Naive thymus-derived CD4-positive, alpha-beta T cell (primary cell): ENCODE measurements at places on chromosomes 4 and X. TPM values are rescaled to one million over a fixed set of nuclear protein-coding genes. Genes with fewer than 3 reads are reported as not detected.

DNA sequence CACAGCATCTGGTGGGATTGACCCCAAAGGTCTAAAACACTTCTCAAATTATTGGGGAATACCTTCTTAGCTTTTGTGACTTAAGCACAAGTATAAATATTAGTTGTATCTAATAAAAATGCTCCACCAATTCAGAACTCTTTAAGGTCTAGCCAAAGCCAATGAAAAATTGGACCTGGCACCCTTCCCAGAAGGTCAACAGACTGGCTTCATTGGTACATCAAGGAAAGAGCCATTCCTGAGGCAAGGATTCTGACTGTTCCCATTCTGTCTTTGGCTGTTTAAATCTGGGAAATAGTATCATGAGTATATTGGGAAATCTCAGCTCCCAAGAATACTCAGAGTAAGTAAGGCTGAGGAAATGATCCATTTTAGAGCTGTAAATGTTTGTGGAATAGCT is 153.0 kb upstream of the TRPC5 start:
- DNase-seq, result no peak

DNA sequence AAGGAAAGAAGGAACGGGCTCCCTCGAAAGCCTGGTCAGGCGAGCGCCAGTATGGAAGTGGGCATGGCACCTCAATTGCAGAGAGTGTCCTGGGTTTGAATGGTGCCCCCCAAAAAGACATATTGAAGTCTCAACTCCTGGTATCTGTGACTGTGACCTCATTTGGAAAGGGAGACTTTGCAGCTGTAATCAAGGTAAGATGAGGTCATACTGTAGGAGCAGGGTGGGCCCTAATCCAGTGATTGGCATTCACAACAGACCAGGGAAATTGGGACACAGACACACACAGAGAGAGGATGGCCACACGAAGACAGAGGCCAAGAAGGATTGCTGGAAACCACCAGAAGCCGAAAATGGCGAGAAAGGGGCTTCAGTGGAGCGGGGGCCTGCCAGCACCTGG is 6.4 kb downstream of the ZFP92 start:
- no peak for DNase-seq

GRCh38 chrX:71450433-71451106 is 82.3 kb upstream of the OGT start:
- DNase-seq, result no peak

GRCh38 chr4:186979961-186980745 is 256.5 kb upstream of the FAT1 start:
- no peak for DNase-seq

GRCh38 chr4:100517864-100518341 is at the start of gene EMCN:
TSS of gene EMCN (minus strand) at chr4:100518022. CDS start at chr4:100517914, 108 bp downstream.
- no peak for DNase-seq

DNA sequence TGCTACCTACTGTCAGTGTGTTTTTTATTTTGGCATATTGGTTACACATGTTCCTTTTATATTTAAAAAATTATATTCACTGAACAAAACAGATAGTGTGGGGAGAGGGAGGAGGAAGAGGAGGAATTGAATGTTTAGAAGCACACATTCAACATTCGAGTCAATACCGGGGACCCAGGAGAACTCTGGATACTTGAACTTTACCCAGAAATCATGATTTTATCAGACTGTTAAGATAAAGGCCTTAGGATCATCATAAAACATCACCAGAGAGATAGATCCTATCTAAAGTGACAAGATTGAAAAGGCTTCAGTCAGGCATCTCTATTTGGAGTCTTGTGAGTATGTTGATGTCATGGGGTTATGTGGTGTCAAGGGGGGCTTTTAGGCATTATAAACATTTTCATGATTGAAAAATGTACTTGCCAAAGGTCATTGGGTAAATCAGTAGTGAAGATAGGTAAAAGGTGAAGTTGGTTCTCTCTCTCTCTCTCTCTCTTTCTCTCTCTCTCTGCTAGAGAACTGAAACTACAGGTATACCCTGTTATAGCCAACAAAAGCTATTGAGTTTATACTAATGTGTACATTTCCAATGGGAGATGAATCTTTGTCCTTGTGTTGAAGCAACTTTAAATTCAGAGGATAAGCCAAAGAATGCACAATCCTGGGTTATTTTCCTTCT is 16.9 kb upstream of the RGN start:
- no peak for DNase-seq

DNA sequence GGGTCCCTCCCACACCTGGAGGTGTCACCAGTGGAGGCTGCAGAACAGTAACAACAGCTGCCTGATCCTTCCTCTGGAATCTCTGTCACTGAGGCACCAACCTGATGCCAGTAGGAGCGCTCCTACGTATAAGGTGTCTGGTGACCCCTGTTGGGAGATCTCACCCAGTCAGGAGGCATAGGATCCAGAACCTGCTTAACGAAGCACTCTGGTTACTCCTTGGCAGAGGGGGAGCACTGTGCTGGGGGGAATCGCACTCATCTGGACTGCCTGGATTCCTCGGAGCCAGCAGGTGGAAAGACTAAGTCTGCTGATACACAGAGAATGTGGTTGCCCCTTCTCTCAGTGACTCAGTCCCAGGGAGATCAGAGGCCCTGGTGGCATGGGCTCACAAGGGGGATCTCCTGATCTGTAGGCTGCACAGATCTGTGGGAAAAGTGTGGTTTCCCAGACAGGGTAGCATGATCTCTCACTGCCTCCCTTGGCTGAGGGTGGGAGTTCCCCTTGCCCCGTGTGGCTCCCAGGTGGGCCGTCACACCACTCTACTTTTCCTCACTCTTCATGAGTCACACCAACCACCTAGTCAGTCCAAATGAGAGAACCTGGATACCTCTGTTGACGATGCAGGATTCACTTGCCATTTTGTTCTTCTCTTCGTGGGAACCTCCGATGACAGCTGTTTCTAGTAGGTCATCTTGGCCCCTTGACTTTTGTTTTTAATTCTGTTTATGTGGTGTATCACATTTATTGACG is 305.9 kb downstream of the IDS start:
- no peak for DNase-seq

Gene CLGN
- 0.12 TPM for total RNA-seq

Gene SOWAHB
- total RNA-seq, result not detected in 2 replicates
